ENCODE measurements at places on chromosomes 7 and 10.

GRCh38 chr10:123571978-123572377 is 94.2 kb upstream of the GPR26 start:
- DNase-seq, result no peak

DNA sequence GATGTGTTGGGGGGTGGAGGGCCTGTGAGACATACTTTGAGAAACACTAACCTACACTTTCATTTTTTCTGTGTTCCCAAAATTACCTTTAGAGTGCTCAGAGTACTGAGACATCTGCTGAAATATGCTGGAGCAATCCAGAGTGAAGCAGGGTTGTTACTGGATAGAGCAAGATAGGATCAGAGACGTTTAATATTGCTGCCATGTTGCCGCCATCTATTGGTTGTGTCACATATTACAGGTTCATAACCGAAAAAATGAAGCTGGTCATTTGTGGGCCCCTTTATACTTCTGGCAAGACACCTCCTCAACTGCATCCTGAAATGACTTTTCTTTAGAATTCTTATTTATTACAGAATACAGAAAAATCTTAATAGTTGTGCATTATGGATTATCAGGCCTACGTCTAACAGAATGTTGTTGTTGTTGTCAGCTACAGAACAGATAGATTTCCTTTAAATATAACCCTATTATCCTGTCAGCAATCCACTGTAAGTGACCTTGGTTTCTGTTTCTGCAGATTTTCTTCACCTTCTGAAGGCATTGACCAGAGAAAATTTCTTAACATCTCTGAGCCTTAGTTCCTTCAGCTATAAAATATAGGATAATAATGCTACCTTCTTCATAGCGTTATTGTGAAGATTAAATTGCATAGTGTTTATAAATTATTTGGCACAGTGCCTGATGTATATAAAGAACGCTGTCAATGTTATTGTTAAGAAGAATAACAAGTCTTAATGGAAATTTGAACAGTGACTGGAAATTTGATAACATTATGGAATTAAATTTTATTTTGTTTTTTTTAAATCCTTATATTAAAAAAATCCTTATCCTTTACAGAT is 16.2 kb upstream of the DLD start:
- DNase-seq, result peak; percentile 52

DNA sequence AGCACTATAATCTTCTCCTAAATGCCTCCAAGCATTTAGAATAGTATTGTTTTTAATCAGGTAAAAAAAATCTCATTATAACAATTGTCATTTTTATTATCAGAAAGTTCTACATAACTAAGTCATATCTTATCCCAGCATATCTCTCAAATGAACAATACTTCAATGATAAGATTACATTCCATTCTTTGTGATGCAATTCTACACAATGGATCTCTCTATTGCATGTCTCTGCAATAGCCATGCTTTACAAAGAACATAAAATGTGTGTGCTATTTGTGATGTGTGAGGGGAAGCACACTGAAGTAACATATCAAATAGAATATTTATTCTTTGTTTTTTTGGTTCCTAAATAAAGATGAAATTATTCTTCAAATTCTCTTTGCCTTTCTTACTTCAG is 195.7 kb downstream of the TSPAN12 start:
- DNase-seq, result no peak

DNA sequence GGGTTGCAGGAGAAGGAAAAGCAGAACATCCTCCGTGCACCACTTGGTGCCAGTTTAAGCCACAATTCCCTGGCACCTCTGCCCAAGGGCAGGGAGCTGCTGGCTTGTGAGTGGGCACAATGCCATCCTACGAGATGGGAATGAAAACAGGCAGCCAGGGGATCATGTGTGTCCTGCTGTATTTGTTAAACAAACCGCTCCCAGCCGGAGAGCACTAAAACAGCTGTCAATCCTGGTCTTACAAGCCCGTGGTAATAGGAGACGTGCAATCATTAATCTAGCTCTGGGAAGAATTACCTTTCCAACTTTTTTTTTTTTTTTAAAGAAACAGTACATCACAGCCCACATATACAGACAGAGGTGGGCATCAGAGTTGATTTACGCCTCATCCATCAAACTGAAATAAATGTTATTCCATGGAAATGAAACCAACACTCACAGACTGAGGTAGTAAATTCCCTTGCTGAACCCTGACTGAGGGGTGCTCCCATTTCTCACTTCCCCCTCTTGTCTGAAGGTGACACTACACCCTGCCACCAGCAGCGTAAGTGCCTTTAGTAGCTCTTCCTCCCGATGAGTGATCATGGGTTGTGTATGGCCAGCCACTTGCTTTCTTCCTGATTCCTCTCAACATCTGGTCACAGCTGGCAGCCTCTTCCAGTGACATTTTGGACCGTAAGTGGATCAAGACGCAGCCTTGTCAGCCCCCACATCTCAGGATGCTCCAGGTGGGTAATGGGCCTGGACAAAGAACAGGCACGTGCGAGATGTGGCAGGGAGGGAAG is 143.8 kb downstream of the TEX36 start:
- DNase-seq, result no peak

GRCh38 chr7:87056346-87056745 is 3.1 kb downstream of the ELAPOR2 start:
- DNase-seq, result no peak

DNA sequence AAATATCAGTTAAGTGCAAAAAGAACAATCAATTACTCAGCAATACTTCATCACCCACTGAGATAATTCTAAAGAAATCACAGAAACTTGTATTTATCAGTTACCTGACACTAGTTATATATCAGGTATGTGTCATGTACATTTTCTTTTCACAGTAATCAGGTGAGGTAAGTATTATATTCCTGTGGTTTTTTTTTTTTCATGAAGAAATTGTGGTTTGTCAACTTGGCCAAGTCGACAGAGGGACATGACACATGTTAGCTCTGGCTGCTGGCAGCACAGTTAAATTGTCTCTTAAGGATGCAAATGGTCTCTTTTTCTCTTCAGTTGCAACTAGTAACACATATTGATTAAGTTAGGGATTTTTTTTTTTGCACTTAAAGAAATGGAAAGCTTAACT is 13.7 kb upstream of the GPR141 start:
- DNase-seq, result no peak

DNA sequence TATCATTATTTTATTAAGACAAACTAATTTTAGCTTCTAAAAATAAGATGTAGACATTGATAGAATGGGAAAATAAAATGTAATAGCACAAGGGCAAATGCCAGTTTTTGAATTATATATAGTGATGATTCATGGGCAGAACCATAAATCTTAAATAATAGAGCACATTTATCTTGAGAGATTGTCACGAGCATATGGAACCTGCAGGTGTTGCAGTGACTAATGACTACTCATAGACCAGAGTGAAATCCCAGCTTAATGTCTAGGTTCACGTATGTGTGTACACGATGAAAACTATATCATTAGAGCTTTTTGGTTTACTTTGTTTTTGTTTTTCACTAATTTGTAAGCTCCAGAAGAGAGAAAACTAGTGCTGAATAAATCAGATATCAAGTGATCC is 150.2 kb upstream of the CACNA2D1 start:
- no peak for DNase-seq

GRCh38 chr10:62244785-62245467 is 23.7 kb downstream of the RTKN2 start:
- peak; percentile 55 for DNase-seq

GRCh38 chr7:131109011-131109758 is 218.5 kb upstream of the MKLN1 start:
- DNase-seq, result no peak

- no peak for DNase-seq
These were observed 1.5 kb upstream of the SEMA3A start for GRCh38 chr7:84196084-84196503.

DNA sequence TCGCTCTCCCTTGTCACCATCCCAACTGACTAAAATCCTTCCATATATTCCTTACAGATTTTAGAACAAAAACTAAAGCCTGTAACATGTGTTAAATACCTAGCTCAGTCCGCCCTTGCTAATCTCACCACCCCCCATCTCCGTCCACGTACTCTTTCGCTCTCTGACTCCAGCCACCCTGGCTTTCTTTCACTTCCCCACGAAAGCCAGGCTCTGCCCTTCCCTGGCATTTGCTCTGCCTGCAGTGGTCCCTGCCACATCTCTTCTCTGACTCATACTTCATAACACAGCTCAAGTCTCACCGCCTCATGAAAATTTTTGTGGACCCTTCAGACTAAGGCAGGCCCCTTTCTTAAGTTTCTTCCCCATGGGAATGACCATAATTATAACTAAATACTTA is 11.7 kb upstream of the GPAM start:
- DNase-seq, result no peak
